ENCODE measurements at places on chromosomes 11 and 22.

DNA sequence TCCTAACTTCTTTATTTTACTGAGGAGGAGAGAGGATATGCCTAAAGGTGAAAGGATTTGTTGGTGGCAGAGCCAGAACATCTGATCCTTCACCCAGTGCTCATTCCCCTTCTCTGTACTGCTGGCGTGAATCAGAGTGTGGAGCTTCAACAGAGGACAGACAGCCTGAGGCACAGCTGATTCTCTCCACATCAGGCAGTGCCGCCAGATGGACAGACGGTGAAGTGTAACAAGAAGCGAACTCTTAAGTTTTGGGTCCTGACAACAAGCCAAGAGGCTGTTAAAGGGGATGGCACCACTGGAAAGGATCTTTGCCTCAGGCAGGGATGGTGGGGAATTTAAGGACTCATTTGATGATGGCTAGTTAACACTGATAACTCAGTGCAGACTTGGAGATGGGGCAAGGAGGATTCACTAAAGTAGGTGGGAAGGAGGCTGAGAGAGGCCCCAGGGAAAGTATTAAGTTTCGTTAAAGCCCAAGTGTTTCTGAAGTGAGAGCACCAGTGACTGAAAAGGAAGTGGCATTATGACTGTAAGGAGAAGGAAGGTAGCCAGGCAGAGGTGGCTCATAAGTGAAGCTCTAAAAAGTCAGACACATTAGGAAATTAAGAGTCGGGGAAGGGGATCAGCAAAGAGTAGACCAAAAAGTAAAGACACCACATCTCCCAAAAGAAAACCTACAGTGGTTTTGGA lies 81.3 kb downstream of the CLPB start:
- no peak for DNase-seq

GRCh38 chr11:35141071-35141470 lies 2.1 kb downstream of the CD44 start:
- DNase-seq, result no peak

DNA sequence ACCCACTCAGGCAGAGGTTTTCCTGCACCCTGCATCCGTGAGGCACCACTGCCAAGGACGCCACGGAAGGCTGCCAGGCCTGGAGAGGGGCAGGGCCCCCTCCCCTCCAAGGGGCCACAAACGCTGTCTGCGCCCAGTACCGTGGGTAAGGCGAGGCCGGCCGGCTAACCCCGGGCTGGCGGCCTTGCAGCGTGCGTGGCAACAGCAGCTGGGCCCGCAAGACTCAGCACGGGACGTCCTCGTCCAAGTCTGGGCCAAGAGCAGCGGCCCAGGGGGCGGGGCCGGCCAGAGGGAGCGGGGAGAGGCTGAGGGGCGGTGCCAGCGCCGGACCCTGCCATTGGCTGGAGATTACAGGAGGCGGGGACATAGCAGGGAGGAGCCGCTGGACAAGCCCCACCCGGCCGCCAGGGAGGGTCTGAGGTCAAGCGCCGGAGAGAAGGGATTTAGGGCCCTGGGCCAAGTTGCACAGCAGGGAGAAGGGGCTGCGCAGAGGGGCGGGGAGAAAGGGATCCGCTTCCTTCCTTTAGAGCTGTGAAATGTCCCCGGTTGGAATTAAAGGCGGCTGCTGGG lies 16.0 kb downstream of the SLC43A1 start:
- DNase-seq, result no peak

GRCh38 chr11:126426106-126426505 lies 70.6 kb downstream of the ST3GAL4 start:
- no peak for DNase-seq

DNA sequence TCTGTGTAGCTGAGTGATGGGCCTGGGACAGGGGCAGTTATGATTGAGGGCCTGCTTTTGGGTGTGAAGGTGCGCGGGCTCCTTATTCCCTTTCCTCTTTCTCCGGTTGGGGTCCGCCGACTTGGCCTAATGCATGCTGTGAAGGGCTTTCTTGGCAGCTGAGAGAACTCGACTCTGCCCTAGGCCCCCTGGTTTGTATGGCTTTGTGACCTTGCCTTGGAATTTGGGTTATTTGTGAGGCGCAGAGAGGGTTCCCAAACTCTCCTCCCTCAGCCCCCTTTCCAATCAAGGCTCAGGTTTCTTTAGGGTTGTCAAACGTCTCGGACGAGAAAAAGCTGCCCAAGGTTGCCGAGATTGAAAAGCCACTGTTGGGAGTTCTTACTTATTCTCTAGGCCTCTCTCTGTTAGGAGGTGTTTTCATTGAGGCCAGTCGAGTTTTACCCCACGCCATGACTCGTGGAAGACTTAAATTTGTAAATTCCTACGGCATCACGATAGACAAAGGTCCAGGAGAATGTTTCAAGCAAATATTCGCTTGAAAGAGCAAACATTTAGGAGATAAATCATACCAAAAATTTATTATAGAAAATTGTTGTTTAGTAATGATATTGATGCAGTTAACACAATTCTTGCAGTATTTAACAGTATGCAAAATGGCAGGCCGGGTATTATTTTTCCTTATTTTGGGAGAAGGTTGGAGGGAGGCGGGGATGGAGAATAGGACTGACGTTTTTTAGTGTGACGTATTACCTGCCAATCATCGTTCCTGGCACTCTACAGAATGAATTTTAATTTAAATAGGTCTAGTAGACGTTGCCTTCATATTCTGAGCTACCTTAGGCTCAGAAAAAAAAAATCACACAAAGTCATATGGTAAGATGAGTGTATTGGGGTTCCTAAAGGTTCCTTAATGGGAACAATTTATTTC lies 689 bp downstream of the PDHX start:
- DNase-seq, result no peak

DNA sequence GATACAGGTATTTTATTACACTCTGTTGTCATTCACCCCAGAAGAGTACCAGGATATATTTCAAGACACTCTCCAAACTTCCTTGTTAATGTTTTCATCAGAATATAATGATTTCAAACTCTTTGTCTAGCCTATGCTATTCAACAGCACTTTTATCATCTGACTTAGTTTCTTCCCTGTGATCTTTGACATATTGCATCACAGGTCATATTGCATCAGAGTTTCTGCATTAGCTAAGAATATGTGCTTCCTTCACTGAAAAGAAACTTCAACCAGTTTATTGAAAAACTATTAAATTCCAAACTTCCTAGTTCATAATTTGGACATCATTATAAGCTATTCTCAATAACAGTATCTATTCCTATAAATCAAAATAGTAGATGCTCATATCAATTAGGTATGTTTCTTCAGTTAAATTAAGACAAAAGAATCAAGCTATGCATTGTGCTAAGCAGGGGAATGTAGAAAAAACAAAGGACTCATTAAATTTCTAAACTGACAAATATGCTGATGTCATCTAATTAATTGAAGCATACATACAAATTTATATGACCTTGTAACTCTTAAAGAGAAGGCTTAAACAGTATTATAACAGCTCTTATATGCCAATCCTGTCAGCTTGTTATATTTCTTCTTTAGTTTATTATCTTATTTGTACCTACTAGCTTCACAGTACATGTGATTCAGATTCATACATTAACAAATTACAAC lies 361.8 kb upstream of the LUZP2 start:
- DNase-seq, result no peak

- no peak for DNase-seq
These were observed 6.3 kb upstream of the LRRC55 start for GRCh38 chr11:57175478-57175877.

DNA sequence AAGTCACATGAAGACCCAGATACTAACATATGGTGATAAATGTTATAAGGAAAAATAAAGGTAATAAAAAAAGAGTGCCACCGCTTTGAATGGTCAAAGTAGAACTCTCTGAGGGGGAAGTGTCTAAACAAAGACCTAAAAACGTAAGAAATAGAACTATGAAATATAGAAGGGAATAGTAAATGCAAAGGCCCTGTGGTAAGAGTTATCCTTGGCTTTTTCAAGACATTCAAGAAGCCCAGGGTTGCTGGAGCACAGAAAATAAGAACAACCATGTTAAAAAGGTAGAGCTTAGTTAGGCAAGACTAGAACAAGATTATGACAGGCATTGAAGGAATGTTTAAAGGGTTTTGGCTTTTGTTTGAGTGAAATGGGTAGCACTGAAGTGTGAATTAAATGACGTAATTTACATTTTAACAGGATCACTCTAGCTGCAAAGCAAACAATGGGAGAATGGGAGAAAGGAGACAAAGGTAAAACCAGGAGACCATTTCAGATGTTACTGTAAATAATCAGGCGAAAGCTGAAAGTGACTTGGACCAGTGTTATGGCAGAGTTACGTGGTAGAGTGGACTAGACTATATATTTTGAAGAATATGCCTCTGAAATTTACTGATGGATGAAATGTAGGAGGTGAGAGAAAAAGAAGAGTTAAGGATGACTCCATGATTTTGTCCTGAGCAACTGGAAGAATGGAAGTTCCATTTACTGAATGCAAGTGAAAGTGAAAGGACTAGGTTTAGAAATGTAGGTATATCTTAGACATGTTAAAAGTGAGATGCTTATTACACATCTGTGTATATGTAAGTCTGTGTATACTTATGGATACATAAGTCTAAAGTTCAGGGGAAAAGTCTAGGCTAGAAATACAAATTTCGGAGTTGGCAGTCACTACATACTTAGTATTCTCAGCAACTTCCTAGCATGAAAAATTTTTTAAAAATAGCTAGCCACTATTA lies 28.5 kb downstream of the BTBD10 start:
- no peak for DNase-seq

GRCh38 chr11:45145379-45146071 lies 914 bp upstream of the PRDM11 start:
- no peak for DNase-seq

GRCh38 chr11:100434821-100435641 lies 252.1 kb upstream of the ARHGAP42 start:
- DNase-seq, result no peak

GRCh38 chr11:84799112-84799511 lies 828.0 kb downstream of the DLG2 start:
- DNase-seq, result no peak

- DNase-seq, result no peak
These were observed 1.3 kb downstream of the UNC93B1 start for GRCh38 chr11:68002575-68002937.

- no peak for DNase-seq
These were observed 76.3 kb downstream of the PAK1 start for GRCh38 chr11:77397631-77398030.

DNA sequence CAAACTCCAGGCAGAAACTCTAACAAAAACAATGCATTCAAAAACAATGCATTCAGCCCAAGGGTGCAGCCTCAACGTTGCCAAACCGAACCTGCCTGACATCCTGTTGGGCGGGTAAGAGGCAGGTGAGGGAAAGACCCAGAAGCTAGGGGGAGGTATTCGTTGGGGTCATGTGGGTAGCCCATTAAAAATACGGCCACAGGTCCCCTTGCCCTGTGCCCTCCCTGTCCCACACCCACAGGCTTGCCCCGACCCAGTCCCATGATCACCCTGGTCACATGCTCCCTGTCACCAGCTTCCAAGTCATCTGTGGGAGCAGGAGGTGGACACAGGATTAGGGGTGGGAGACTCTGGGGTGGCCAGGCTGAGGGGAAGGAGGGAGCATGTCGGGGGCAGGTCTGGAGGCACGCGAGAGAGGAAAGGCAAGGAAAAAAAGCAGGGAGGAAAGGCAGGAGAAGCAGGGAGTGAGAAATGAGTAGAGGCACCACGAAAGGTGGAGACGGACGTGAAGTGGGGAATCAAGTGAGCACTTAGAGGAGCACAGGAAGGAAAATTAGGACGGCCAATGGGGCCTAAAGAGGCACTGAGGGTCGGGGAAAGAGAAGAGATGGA lies 683 bp downstream of the PLA2G6 start:
- DNase-seq, result no peak

- no peak for DNase-seq
These were observed 8.0 kb downstream of the TTC17 start for GRCh38 chr11:43366677-43367076.

DNA sequence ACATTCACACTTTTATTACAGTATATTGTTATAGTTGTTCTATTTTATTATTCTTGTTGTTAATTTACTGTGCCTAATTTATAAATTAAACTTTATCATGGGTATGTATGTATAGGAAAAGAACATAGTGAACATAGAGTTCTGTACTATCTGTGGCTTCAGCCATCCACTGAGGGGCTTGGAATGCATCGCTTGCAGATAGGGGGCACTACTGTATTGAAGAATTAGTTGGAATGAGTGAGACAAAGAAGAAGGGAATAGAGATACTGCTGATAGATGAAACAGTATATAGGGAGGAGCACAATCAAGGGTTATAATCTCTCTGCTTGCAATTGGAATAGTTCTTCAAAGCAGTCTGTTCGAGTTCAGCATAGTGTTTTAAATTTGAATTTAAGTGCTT lies 432.2 kb downstream of the RAB38 start:
- no peak for DNase-seq

DNA sequence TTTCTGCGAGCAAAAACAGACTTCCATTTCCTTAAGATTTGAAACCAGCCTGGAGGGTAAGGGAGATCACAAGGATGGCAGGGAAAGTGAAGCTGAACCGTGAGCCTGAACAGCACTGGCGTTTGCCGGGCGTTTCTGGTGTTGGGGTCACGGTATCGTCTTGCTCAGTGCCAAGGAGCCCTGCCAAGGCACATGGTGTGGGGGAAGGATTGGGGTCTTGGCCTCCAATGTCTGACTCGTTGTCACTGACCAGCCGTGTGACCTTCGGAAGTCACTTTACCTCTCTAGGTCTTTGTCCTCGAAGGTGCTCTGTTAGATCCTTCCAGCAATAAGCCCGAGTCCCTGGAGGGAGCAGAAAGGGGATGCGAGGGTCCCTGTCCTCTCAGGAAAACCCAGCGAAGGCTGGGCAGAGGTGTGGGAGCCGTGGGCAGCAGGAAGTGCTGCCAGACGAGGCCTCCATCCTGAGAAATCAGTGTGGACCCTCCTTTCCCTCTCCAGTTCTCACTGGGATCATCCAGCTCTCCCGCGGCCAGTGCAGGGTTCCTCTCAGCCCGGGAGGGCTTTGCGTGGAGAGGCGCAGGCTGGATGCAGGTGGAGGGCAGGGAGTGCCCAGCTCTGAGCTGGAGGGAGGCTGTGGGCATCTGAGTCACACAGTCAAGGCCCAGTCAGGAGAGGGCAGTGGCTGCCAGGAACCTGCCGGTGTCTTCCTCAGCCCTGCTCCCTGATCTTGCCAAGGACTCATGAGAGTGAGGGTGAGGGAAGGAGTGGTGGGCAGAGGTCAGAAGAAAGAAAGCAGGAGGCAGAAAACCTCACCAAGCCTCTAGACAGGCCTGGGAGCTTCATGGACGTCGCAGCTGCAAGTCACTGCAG lies 18.9 kb downstream of the TOM1 start:
- no peak for DNase-seq

- DNase-seq, result no peak
These were observed 40.4 kb upstream of the AMPD3 start for GRCh38 chr11:10414659-10415058.

DNA sequence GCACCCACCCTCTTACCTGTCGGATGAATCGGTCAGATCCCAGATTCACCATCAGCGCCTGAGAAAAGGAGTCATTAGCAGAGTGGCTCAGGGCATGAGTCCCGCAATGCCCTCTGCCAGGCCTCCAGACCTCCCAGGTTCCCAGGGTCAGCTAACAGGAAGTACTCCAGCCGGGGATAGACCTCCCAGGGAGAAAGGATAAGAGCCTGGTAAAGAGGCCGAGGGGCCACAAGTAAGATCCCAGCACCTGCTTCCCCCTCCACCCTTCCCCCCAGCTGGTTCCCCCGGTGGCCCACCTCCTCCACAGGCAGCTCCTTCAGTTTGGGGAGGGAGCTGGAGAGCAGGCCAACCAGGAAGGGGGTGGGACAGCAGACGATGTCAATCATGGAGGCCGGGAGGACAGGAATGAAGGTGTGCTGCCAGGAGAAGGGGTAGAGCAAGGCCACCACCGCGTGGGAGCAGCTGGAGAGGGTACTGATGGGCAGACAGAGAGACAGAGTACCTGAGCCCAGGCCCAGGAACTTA lies 16.4 kb downstream of the RPL27A start:
- DNase-seq, result no peak

All from stimulated activated CD4-positive, alpha-beta T cell treated with anti-CD3 and anti-CD28 coated beads, TNF-alpha, amount 100 ng/mL, for 4 hours (primary cell).